Activated CD4-positive, CD25-positive, alpha-beta regulatory T cell (primary cell): ENCODE measurements at places on chromosomes 7 and 10.

DNA sequence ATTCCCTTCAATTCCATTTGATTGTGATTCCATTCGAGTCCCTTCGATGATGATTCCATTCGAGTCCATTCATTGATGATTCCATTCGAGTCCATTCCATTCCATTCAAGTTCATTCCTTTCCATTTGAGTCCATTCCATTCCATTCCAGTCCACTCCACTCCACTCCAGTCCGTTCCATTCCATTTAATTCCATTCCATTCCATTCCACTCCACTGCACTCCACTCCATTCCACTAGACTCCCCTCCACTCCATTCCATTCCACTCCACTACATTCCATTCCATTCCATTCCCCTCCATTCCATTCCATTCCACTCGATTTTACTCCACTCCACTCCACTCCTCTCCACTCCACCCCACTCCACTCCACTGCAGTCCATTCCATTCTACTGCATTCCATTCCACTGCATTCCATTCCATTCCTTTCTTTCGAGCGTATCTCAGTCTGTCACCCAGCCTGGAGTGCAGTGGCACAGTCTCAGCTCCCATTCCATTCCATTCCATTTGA, 115.7 kb downstream of the ZNF92 start:
- DNase-seq: no peak

DNA sequence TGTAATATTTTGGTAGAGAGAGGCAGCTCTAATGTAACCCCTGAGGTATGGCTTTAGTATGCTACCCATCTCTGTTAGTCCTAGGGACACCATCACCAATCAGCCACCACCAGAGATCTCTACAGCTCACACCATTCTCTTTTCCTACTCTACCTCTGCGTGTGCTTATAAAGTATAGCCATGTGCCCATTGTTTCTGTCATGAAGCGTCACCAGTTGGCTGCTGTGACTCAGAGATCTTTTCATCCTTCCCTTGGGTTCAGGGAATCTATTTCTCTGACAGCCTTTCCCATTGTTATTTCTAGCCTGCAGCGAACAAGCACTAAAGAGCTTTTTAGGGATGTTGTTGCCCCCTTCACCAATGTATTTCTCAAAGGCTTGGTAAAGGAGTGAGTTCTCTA, 103.3 kb downstream of the TPST1 start:
- DNase-seq: no peak

GRCh38 chr10:80530816-80531215, 6.9 kb upstream of the SH2D4B start:
- DNase-seq: no peak

GRCh38 chr7:135075716-135076115, 72.2 kb upstream of the TMEM140 start:
- no peak for DNase-seq

DNA sequence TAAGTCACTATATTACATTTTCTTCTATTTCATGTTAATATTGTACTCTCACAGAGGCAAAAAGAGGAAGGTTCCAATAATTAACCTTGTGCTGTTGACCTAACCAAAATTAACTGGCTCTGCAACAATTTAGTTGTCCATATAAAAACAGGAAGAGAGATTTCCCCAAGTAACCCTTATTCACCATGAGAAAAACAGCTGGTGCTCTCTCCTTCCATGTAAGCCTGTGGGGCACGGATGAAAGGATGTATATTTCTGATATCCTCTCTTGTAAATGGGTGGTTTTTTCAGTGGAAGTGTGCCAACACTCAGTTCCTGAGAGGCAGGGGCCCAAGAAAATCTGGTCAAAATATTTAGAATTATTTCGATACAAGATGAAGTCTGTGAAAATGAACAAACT, 358.1 kb downstream of the CRPPA start:
- DNase-seq: no peak

GRCh38 chr10:78218798-78219490, 185.3 kb downstream of the RPS24 start:
- no peak for DNase-seq
